DMS79 treated with DMSO at 0.1 percent for 48 hours (cell line): ENCODE measurements at places on chromosomes 6 and 20.

DNA sequence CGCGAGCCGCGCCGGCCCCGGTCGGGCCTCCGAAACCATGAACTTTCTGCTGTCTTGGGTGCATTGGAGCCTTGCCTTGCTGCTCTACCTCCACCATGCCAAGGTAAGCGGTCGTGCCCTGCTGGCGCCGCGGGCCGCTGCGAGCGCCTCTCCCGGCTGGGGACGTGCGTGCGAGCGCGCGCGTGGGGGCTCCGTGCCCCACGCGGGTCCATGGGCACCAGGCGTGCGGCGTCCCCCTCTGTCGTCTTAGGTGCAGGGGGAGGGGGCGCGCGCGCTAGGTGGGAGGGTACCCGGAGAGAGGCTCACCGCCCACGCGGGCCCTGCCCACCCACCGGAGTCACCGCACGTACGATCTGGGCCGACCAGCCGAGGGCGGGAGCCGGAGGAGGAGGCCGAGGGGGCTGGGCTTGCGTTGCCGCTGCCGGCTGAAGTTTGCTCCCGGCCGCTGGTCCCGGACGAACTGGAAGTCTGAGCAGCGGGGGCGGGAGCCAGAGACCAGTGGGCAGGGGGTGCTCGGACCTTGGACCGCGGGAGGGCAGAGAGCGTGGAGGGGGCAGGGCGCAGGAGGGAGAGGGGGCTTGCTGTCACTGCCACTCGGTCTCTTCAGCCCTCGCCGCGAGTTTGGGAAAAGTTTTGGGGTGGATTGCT, 1.3 kb downstream of the VEGFA start:
- no peak for DNase-seq

DNA sequence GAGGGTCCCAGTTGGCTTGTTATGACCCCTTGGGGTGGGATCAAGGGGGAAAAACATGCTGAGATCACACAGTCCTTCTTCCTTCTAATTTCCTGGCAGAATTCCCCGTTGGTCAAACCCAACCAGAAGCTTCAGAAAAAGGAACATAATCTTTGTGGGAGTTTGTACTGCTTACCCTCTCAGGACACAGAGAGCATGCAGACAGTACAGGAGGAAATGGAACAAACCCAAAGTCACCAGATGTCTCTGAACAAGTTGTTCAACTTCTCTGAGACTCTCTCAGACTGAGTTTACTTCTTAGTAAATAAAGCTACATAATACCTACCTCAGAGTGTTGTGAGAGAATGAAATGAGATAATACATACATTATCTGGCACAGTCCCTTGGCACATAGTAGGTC, 181.1 kb upstream of the TSHZ2 start:
- no peak for DNase-seq

DNA sequence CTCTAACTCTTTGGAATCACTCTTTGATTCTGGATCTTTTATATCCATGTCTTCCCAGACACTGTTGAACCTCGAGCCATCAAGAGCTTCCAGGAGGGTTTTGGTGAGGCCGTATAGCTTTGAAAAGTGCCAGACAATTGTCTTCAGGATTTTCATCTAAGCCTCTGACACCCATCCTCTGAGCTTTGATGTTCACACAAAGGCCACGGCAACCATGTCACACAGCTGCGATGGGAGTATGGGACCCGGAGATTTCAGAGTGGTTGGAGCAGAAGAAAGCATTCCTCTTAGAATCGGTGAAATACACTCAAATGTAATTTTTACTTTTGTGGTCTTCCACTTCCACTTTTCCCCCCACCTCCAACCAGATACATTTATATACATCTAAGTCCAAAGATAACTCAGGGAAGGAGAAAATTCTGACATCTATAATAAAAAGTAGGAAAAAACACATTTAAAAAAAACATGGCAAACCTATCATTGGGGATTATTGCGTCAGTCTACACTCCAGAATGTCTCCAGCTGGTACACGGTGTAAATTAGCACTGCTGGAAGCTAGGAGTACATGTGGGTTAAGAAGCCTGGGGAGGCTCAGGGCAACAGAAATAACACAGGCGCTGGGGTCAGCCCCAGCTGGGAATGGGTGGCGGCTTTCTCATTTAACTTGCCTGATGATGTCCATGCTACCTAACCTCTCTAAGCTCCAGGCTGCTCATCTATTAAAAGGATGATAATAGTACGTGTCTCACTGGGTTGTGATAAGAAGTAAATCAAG, 92.7 kb downstream of the LY86 start:
- no peak for DNase-seq

DNA sequence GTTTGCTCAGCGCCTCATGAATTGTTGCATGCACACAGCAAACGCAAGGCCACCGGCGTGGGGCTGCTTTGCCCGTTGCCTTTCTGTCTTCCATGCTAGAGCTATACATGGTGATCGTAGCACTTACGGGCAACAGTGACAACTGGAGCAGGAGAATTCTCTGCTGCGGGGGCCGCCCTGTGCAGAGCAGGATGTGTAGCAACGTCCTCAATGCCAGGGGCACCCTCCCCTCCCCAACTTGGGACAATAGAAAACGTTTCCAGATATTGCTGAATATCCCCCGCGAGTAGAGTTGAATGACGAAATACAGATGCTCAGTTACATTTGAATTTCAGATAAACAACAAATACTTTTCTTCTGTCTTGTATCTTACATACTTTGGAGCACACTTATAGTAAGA, 198.7 kb downstream of the TFAP2C start:
- DNase-seq = no peak
